ENCODE measurements at places on chromosomes 6 and 20.
A peak's percentile ranks its signal among the peaks of the same experiment; 100 is the strongest.

GRCh38 chr6:47358440-47359225, 48.9 kb upstream of the TNFRSF21 start:
- DNase-seq = no peak

DNA sequence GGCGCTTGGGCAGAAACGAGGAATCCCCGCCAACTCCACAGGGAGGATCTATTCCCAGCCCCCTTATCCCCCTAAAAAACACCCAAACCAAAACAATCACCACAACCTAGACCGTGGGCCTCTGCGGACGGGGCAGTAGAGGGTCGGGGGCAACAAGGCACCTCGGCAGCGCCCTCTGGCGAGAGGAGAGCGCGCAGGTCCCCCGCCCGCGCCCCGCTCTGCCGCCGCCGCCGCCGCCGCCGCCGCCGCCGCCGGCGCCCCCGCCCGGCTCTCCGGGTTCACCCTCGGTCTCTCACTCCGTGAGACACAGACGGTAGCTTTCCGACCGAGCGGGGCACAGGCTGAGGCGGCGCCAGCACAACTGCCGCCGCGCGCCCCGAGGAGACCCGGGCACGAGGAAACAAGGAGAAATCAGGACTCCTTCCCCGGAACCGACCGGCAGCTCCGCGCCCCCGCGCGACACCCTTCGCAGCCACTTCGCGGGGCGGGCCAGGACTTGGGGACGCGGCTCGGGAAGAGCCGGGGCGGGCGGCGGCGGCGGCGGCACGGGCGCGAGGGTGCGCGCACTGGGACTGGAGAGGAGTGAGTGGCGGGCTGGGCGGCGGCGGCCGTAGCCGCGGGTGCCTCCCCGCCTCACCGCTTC, at the start of gene SLC35F1:
Gene SLC35F1, plus strand, starts transcription at position 307 of the 643 bp plus-strand sequence.
- peak; percentile 7 for DNase-seq

DNA sequence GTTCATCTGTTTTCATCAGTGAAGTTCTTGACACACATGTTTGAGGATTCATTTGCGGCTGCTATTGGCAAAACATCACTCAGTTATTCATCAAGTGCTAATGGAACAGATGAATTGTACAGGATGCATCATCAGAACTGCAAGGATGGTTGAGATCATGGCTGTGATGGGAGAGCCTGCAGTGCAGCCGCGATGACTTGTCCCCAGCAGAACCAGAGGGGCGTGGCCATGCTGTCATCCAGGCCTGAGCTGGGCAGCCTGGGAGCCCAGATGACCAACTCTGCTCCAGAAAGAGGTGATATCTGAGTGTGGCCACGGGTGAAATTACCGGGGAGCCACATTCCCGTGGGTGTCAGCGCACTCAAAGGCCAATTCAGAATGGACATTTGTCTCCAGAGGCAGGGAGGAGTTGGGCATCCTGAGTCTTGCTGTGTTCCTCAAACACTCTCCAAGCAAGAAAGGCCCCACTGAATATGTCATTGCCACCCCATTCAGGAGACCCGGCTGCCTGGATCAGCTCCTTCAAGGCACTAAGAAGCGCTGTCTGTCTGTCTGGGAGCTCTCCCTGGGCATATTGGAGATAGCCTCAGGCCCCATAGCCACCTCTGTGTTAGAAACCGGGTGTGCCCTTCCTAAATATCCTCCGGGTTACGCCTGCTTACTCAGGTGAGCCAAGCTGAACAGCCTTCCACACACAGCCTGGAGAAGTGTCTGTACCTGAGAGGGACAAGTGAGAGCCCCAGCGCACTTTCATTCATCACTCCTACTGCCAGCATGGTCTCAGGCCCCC, 66.7 kb downstream of the SYNDIG1 start:
- DNase-seq = no peak

GRCh38 chr6:68158256-68158655, 476.8 kb upstream of the ADGRB3 start:
- no peak for DNase-seq

DNA sequence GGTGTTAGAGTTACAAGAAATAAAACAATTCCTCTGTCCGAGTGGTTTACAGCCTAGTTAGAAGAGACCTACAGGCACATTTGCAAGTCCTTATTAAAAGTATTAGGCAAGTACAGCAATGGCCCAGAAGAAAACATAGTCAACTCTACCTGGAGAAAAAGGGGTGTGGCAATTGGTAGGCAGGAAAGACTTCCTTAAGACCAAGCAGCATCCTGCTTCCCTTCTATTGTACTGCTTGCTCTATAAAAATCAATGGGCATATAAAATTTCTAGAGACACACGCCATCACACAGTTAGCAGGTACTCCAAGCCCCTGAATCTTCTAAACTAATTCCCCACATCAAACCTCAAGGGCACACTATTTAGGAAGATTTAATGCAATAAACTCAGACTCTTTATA, 185.6 kb downstream of the ATXN1 start:
- no peak for DNase-seq

- DNase-seq = no peak
These were observed 11.0 kb downstream of the RTN4IP1 start for GRCh38 chr6:106618324-106618723.
